Hippocampal formation (tissue), 2 donors: ENCODE measurements at places on chromosomes 6 and 20.

DNA sequence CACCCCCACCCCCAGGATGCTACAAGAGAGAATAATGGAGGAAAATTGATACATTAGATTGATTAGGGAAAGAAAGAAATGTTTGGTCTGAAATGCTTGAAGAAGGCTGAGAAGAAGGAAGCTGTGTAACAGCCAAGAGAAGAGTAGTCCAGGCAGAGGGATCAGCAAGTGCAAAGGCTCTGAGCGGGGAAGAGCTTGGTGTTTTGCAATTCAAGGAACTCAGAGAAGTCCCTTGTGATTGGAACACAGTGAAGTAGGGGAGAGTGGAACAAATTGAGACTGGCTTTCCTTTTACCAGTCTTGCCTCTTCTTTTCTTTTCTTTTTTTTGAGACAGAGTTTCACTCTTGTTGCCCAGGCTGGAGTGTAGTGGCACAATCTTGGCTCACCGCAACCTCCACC lies 76.6 kb upstream of the CHD6 start:
- DNase-seq = no peak

DNA sequence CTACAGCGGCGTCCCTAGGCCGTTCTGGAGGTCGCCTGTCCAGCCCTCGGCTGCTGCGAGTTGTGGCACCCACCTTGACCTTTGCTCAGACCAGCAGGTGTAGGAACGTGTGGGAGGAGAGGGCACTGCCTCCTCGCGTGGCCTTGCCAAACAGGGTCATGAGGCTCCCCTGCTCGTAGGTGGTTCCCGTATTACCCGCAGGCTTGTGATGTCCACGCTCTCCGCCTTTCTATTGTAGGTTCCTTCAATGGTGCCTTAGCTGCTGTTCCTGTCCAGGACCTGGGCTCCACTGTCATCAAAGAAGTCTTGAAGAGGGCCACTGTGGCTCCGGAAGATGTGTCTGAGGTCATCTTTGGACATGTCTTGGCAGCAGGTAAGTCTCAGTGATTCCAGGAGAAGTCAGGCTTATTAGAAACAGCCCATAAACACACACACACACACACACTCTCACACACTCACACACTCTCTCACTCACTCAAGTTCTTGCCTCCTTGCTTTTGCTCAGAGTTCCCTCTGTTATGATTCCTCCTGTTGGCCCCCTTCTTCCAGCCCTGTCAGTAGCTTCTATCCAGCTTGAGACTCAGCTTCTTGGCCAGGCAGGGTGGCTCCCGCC lies 942 bp downstream of the ACAT2 start:
- no peak for DNase-seq

GRCh38 chr6:14036911-14037310 lies 80.7 kb upstream of the CD83 start:
- no peak for DNase-seq

GRCh38 chr6:145028144-145028818 lies 707.0 kb downstream of the EPM2A start:
- DNase-seq = no peak

- DNase-seq = no peak
Measured at GRCh38 chr20:32875673-32876072, 16.9 kb downstream of the EFCAB8 start.

DNA sequence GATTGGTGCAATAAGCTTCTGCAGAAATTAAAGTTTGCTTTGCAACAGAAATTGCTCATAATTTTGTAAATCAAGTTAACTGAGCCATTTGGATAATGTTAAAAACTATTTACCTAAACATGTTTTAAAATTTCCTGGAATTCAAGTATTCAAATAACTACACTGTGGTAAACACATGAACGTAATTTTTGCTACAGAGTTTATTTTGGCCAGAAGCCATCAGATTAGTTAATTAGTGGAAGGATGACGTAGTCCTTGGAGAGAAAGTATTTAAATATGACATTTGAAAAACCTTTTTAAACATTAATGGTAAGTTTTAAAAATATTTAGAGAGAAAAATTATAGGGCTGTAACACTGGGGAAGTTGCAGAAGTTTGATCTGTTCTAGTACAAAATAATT lies 121.2 kb upstream of the UST start:
- no peak for DNase-seq

- DNase-seq = peak; percentile 5
Measured at GRCh38 chr6:27630727-27631608, 158.1 kb upstream of the ZNF184 start.

DNA sequence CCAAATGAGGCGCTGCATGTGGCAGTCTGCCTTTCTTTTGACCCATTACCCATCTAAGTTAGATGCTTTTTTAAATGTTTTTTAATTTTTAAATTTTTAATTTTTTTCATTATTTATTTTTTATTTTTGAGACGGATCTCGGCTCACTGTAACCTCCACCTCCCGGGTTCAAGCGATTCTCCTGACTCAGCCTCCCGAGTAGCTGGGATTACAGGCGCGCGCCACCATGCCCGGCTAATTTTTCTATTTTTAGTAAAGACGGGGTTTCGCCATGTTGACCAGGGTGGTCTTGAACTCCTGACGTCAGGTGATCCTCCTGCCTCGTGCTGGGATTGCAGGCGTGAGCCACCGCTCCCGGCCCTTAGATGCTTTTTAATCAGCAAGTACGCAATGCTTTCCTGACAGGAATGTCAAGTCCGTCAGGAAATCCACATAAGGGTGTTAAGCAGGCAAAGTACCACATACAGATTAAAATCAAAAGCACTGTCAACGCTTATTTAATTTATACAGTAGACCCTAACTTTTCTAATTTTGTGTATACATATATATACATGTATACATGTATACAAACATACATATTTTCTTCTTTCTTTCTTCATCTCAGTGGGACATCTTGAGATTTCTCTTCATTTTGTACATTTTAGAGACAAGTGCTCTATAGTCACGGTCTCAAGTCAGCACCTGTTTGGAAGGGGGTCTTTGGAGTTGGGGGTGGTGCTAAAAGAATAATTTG lies 995 bp upstream of the GSTA4 start:
- DNase-seq = peak; percentile 48

DNA sequence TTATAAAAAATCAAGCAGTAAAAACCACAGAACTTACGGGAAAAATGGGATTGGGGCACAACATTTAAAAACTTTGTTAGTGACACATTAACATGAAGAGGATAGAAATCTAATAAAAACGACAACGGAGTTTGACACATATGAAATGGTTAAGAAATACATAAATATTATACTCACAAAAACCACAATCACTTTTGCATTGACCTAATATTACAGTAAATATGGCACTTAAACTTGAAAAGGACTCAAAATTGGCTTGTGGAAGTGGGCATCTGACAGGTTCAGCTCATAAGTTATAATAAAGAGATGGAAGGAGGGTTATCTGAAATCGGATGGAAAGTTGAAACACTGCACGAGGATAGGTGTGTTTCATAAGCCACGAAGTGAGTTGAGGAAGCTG lies 523.7 kb downstream of the TFAP2B start:
- DNase-seq = no peak

GRCh38 chr6:65116326-65116725 lies 590.7 kb downstream of the EYS start:
- DNase-seq = no peak

GRCh38 chr6:111661541-111662061 lies 55.9 kb upstream of the TRAF3IP2 start:
- no peak for DNase-seq

GRCh38 chr6:41100871-41101287 lies 28.1 kb downstream of the NFYA start:
- DNase-seq = no peak
